ENCODE measurements at places on chromosomes 1 and 21. TPM values are rescaled to one million over a fixed set of nuclear protein-coding genes. Genes with fewer than 3 reads are reported as not detected.

DNA sequence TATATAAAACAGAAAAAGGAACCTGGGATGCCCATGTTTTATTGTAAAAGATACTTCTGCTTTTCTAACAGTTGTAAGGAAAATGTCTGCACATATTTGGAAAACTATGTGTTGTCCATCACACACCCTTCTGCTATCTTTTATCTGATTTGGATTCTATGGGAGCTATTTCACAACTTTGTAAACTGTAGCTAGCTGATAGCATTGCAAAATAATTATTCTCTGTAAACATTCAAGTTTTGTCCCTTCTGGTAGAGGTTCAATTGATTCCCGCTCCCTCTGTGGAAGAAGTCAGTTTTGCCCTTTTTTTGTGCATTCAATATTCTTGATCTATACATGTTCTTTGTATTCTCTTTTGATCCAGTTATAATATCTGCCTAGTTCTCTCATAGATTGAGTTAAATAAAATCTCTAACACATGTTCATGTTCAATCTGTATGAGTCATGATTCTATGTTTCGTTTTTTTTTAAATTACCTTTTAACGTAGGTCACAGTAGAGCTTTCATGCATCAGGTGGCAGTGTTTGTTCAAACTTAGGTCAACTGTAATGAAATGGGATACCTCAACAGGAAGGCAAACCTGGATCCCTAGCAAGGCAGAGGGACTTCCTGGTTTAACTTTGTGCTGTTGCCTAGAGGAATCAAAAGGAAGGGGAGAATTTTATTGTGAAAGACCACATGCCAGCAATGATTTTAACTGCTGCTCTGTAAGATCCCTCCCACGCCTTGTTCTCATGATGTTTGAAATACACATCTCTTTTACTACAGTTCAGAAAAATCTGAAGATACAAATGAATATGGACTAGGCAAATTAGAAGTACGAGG lies 26.0 kb upstream of the BCL9 start:
- no peak for DNase-seq
- H3K27ac ChIP-seq: no peak overlapping the region
- no peak overlapping the region for H3K4me3 ChIP-seq
- peaks cover 4% of the 10 kb centered on the region for H3K36me3 ChIP-seq
- H3K27me3 ChIP-seq: no peaks in the 10 kb centered on the region

PRAMEF1 gene
- total RNA-seq: not detected

GRCh38 chr1:205595435-205595834 lies 36.4 kb downstream of the ELK4 start:
- H3K36me3 ChIP-seq: peaks cover 12% of the 10 kb centered on the region
- no peak overlapping the region for H3K4me3 ChIP-seq
- no peak for DNase-seq

POU3F1 gene
- total RNA-seq: not detected

ROR1 gene
- total RNA-seq: not detected

DTL gene
- 65.4 TPM for total RNA-seq

DNA sequence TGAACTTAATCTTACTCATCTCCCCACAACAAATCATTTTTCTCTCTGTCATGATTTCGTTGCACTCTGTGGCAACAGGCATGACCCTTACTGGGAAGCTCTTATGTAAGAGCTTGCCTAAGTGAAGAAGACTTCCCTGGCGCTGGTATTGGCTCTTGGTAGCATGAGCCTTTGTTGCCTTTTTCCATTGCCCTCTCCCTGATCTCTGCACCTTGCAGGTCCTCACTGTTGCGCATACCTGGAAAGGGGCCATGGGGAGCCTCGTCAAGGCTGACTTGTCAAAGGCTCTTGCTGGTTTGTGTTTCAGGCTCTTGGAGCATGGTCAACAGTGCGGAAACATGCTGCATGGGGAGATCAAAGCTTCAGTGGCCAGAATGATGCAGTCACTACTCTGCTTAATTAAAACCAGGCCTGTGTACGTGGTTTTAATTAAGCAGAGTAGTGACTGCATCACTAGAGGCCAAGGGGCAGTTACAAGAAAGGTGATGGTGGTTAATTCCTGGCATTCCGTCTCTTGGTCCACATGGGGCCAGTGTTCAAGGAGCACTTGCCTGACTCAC lies 141.3 kb downstream of the SPATA46 start:
- H3K27me3 ChIP-seq: peaks cover 28% of the 10 kb centered on the region
- DNase-seq: no peak
- H3K36me3 ChIP-seq: no peaks in the 10 kb centered on the region
- no peaks in the 10 kb centered on the region for H3K4me1 ChIP-seq
- no peak overlapping the region for H3K27ac ChIP-seq

DNA sequence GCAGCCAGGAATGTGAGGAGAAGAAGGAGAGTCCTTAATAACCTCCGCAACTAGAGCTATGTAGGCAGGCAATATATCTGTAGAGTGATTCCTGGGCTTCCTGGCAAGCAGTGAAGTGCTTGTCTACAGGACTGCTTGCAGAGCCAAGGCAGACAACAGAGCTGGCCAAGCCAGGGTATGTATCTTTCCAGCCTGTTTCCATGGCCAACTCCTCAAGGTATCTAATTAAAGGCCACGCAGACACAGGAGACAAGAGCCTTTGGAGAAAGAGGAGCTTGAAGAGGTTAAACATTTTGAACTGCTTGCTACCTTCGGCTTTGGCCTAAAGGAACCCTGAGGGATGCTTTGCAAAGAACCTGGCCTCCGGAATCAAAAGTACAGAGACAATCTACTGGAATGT lies 137.4 kb downstream of the PIGK start:
- H3K27me3 ChIP-seq: no peaks in the 10 kb centered on the region
- no peaks in the 10 kb centered on the region for H3K4me1 ChIP-seq
- no peak overlapping the region for H3K4me3 ChIP-seq
- no peak for DNase-seq
- H3K27ac ChIP-seq: no peak overlapping the region
- no peaks in the 10 kb centered on the region for H3K36me3 ChIP-seq

GBP2 gene
- total RNA-seq: 356 TPM

CCDC185 gene
- total RNA-seq: not detected

GRCh38 chr1:211648336-211648735 lies 27.1 kb downstream of the NEK2 start:
- no peak overlapping the region for H3K4me3 ChIP-seq
- H3K4me1 ChIP-seq: peaks cover 8% of the 10 kb centered on the region
- no peak for DNase-seq
- H3K27me3 ChIP-seq: no peaks in the 10 kb centered on the region
- no peak overlapping the region for H3K27ac ChIP-seq

RGS13 gene
- total RNA-seq: not detected

HMGCS2 gene
- total RNA-seq: not detected

CYP4B1 gene
- not detected for total RNA-seq

DNA sequence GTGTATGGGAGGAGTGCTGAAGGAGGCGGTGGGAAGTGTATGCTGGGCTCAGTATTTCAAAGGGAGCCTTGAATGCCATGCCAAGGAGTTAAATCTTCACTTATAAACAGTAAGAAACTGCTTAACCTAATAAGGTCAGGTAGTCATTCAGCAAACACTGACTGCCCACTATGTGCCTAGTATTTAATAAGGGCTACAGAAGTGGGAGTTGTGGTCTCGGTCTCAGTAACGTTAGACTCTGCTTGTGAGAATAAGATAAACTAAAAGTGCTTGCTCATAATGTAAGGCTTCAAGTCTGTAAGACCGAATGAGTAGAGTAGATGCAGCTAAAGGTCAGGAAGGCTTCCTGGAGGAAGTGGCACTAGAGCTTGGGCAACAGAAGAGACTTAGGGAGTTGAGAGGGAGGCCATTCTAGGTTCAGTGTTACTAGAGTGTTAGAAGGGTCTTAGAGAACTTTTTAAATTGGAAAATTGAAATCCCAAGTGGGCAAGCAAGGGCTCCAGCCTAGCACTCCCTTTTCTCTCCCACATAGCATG lies 6.0 kb downstream of the MARCKSL1 start:
- H3K4me1 ChIP-seq: peaks cover 16% of the 10 kb centered on the region
- no peak for DNase-seq
- H3K36me3 ChIP-seq: peaks cover 6% of the 10 kb centered on the region
- H3K27ac ChIP-seq: peak overlapping the region; percentile 8
- no peak overlapping the region for H3K4me3 ChIP-seq

GRCh38 chr1:83574791-83575190 lies 424.1 kb downstream of the TTLL7 start:
- H3K27me3 ChIP-seq: no peaks in the 10 kb centered on the region
- no peak overlapping the region for H3K27ac ChIP-seq
- H3K4me1 ChIP-seq: peaks cover 3% of the 10 kb centered on the region
- no peak for DNase-seq
- no peak overlapping the region for H3K4me3 ChIP-seq

RSPO1 gene
- total RNA-seq: not detected

GRCh38 chr1:244962130-244962529 lies 97.8 kb upstream of the HNRNPU start:
- H3K27ac ChIP-seq: no peak overlapping the region
- peaks cover 19% of the 10 kb centered on the region for H3K4me1 ChIP-seq
- DNase-seq: no peak
- no peak overlapping the region for H3K4me3 ChIP-seq

DNA sequence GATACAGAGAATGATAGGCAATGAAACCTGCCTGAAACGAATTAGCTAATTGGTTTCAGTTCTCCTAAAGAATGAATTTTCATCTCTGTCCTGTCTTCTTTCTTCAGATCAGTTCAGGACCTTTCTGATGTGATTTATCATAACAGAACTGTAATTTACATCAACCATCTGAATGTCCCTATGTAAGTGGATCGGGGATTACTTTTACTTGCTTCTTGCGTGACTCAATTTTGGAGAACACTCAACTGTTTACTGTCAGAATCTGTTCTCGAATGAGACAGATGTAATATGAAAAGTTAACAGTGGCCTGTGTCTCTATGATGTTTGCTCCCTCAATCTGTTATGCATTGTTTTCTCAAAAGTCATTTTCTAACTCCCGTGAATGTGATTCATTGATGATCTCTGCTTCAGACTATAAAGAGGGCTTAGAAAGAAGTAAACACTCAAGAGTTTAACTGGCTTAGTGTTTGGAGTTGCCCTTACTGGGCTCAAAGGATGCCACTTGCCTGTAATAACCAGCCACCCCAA lies 111.0 kb downstream of the GABPA start:
- peak; percentile 9 for DNase-seq
- no peaks in the 10 kb centered on the region for H3K4me1 ChIP-seq
- H3K27me3 ChIP-seq: peaks cover 17% of the 10 kb centered on the region
- H3K27ac ChIP-seq: peak overlapping the region; percentile 92

DNA sequence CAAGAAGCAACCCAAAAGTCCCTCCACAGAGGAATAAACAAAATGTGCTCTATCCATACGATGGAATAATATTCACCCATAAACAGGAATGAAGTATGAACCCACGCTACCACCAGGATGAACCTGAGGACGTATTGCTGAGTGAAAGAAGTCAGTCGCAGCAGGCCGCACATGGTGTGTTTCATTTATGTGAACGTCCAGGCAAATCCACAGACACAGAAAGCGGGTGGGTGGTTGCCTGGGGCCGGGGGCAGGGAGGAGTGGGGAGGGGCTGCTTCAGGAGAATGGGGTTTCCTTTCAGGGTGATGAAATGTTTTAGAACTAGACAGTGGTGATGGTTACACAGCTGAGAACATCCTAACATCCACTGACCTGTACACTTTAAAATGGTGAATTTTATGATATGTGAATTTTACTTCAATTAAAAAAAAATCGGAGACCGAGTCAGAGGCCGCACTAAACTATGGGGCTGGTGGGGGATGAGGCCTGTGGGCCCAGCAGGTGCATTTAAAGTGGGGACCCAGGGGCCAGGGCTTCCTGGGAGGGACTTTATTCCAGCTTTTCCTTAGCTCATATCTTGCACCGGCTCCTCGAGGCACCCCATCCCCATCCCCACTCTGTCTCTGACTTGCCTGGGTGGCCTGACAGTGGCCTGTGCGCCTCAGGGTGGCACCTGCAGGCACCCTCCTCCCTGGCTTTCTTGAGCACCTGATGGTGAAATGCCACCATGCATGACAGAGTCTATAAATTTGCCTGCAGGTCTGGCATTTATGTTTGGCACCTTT lies 392.6 kb upstream of the VAMP3 start:
- H3K36me3 ChIP-seq: no peaks in the 10 kb centered on the region
- H3K4me1 ChIP-seq: no peaks in the 10 kb centered on the region
- DNase-seq: no peak
- peaks cover 5% of the 10 kb centered on the region for H3K27me3 ChIP-seq

DNA sequence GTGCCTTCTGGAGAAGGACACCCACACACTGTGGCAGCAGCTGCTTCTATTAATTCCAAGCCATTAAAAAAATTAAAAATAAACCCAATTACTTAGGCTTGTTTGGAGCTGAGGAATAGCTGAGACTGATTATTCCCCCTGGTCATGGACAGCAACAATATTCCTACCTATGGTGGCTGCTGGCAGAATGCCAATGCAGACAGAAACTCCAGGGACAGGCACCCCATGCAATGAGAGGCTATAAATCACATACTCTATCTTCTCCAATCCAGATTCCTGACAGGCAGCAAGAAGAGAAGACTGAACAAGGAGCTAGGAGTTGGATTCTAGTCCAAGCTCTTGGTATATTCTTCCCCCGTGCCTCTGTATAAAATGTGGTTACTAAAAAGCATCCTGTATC lies 275.4 kb upstream of the BEND5 start:
- no peaks in the 10 kb centered on the region for H3K4me1 ChIP-seq
- H3K27me3 ChIP-seq: no peaks in the 10 kb centered on the region
- H3K27ac ChIP-seq: no peak overlapping the region
- H3K36me3 ChIP-seq: no peaks in the 10 kb centered on the region
- no peak overlapping the region for H3K4me3 ChIP-seq

KIF14 gene
- total RNA-seq: 15.8 TPM

- DNase-seq: no peak
- no peaks in the 10 kb centered on the region for H3K4me1 ChIP-seq
- H3K36me3 ChIP-seq: no peaks in the 10 kb centered on the region
- no peak overlapping the region for H3K4me3 ChIP-seq
Observed at GRCh38 chr1:183363972-183364371, 54.2 kb downstream of the NMNAT2 start.

All from activated T-cell treated with anti-CD3 and anti-CD28 coated beads, Interleukin-2, amount 50 U/mL, for 72 hours (primary cell).